ENCODE measurements at places on chromosomes 2 and 18.

DNA sequence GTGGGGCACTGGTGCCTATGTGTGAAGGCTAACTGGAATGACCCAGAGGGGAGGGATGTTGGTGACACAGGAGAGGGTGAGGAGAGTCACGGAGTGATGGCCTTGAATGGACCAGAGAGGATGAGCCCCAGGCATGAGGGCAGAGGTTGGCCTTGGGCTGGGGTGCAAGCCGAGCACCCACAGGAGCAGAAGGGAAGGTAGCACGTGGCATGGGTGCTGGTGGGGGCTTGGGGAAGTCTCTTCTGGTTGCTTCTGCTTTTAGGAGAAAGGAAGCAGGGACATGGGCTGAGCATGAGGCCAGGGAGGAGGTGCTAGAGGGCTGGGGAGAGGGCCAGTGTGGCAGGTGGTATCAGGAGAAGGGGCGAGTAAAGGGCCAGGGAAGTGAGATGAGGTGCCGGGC is 183.8 kb downstream of the DYSF start:
- DNase-seq: no peak

DNA sequence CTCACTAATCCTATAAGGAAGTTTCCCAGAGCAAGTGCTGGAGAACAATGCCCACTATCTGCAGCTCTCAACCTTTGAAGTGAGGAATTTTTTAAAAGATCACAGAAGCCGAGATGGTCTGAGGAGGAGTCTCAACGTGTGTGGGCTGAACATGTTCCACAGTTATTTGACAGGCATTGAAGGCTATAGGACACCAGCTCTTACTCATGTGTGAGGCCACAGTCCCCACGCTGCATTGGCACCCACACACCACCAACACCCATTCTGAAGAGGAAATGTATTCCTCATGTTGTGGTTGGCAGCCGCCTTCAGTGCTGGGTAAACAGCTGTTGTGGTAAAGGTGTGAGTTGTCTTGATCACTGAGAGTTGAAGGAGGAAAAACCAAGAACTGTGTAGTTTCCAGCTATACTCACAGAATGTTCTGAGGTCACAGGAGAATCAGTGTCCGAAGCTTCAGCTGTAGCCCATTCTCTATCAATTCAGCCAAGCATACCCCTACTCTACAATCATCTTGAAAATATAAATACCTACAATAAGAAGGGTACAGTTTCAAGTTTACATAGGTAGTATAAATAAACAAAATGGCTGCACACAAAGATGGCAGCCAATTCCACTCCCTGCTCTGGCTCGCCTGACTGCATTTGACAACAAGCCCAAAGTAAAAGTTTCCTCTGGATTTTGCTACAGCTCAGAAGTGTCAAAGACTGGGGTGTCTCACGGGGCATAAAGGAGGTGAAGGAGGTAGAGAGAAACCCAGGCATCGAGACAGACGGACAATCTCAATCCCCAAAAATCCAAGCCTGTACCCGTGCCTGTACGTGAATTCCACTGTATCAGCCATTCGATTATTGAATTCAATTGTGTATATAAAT is 12.1 kb downstream of the CD226 start:
- DNase-seq: peak; percentile 62

DNA sequence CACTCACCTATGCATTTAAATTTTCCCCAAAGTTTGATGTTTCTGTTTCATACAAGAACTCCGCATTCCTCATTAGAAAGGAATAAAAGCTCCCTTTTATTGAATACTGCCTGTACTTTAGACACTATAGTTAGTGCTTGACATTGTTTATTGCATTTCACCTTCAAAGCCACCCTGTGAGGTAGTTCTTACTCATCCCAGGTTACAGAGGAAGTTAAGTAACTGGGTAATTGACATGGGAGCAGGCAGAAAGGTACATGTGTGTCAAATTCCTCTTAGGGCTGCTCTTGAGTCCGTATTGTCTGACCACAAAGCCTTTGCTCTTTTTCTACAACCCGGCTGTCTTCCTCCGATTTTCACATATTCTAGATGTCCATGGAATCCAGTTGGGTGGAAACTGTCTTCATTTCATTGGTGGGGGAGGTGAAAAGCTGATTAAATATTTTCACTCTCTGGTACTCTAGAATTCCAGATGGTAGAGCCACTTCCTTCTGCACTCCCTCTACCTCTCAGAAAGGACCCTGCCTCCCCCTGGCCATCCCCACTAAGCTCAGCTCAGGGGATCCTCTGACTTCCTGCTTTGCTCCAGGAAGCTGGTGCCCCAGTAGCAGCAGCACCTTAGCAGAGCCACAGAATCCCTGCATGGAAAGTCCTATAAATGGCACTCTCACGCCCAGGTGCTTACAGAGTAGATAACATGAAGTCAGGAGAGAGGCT is 319.2 kb downstream of the LRATD1 start:
- DNase-seq: no peak

DNA sequence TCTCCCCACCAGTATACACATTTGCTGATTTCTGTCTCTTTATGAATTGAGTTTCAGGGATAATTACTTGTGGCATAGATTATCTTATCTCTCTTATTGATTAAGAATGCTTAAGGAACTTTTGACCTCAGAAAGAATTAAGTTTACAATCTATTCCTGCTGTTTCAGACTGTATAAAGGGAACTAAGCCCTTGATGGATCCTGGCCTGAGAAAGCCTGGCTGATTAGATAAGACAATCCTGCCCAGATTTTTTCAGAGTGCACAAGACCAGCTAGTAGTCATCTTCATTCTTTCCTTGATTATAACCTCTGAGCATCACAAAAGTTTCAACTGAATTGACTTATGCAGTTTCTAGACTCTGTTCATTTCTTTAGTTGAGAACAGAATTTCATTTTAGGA is 22.7 kb upstream of the TFPI start:
- DNase-seq: no peak

- no peak for DNase-seq
These were observed 61.1 kb downstream of the COA5 start for GRCh38 chr2:98547092-98547790.

DNA sequence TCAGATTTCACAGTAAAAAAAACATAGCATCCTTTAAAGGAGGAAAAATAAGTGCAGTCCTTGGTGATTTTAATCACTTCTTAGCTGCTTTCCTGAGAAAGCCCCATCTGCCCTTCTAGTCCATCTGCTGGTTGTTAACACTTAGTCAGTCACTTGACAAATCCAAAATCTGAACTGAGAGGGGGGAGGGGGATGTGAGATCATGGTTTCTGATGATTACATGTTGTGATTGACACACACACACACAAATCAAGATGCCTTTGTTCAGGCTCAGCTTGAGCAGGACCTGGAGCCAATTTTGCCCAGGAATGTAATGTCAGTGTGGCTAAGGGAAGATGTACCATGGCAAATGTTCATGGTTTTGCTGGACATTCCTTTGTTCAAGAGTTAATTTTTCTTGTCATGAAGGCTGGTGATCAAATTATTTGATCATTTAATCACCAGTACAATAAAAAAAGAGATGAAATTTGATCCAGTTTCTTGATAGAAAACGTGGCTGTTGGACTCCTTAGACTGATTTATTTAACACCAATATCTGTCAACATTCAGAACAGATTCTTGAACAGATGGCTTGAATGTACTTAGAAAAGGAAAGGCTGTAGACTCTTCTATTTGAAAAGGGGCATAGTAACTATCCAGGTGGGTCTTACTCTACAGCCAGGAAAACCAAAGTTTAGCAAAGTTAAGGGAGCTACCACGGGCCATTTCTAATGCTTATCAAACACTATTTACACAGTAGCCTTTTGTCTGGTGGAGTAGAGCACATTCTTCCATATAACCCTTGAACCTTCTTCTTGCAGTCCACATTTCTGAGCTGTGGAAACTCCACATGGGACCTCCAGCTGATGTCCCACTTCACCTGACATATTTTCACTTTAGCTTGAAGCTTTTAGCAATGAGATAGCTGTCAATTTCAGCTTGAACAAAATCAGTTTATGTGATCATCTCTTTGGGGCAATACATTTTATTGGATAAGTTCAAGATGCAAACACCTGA is 408.7 kb downstream of the PIK3C3 start:
- no peak for DNase-seq

All from stimulated activated CD8-positive, alpha-beta memory T cell treated with anti-CD3 and anti-CD28 coated beads, Interleukin-4, amount 100 ng/mL, for 1 hour (primary cell).